ENCODE measurements at places on chromosomes 2 and 18.

- DNase-seq: no peak
Measured at GRCh38 chr2:204012072-204012653, 75.6 kb downstream of the ICOS start.

DNA sequence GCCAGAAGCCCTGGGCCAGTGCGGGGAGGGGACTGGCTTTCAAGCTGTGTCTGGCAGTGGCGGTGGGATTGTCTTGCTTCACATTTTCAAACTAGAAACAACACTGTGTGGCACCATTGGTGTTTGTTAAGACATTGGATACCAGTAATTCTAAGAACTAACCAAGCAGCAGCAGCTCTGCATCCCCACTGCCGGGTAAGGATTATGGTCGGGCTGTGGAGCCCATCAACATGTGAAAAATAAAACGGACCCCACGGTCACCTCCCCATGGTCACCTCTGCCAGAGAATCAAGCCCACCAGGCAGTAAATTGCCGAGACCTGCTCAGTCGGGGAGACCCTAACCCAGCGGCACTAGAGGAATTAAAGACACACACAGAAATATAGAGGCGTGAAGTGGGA, 65.3 kb downstream of the C18orf63 start:
- no peak for DNase-seq

- DNase-seq: no peak
Measured at GRCh38 chr2:190717764-190718651, 69.1 kb downstream of the NAB1 start.

GRCh38 chr18:13136056-13136903, 82.3 kb upstream of the LDLRAD4 start:
- DNase-seq: no peak

DNA sequence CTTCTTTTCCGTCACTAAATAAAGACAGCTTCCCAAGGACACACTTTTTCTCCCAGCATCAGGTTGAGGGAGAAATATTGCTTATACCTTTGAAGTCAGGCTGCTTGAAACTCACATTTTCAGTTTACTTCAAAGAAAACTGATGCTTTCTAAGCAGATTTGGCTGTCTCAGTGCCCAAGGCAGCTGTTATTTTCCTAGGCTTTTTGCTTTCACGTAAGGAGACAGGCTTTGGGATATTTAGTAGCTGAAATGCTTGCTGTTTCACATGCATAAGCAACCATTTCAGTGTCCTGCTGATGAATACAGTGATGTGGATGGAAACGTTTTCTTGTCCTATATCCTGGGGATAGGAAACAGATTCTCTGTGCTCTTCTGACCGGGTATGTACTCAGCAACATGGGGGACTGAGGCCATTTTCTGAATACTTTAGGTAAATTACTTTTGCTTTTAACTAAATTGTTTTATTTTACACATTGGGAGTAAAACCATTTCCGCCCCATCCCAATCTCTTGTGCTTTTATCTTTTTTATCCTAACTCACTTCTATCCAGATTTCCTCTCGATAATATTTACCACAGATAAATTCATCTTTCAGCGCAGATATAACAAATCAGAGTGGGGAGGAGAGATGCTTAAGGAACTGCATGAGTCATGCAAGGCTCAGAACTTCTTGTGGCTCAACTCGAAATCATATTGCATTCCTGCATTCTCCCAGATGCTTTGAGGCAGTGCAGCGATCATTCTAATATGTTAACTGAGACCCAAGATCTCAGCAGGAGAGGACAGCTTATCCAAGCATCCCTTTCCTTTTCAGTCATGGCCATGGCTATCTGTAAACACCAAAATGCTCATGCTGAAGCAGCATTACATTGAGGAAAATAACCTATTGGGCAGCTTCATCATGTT, 22.2 kb downstream of the GALR1 start:
- no peak for DNase-seq

GRCh38 chr18:78814766-78815165, 164.9 kb upstream of the SALL3 start:
- no peak for DNase-seq

DNA sequence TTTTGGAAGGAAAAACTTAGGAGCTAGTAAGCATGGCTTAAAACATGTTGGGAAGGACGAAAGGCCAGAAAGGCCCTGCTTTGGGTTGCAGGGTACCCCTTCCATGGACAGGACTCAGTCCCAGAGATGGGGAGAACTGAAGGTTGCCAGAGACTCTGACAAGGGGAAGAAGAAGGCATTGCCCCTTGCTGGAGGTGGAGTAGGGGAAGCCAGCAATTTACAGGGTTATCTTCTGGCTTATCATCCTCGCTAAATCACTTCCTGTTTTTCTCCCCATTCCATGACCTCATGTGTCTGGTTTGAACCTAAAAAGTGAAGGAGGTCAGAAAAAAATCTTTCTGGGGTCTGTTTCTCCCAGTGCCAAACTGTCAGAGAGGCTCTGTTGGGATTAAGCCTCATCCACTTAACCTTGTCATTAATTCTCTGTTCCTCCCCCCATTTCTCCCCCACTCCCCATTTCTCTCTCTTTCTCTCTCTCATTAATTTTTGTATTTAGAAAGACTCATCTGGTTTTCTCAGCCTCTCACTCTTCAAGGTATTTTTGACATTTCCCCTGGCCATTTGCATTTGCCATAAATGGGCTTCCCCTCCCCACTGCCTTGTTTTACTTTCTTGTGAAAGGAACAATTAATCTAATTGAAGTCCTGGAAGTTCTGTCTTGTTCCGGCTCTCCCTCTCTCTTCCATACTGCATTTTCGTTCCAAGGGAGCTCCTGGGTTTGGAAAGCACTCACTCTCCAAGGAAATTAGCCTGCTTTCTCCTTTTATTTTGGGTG, 17.4 kb downstream of the NRP2 start:
- DNase-seq: no peak

DNA sequence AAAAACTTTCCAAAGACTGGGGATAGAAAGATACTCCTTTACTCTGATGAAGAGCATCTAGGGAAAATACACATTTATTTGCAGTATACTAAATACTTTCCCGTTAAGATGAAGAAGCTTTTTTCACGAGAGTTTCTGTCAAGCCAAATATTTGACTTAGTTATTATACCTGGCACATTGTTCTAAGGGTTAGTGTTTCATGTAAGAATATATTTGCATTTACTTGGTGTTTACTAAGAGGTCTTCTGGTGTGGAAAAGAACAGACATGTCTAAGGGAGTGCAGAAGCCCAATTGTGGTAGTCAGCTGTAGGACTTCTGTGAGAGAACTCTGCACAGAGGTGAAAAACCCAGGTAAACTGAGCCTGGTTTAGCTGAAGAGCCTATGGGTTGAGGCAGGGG, 457.6 kb upstream of the SOX11 start:
- DNase-seq: no peak

DNA sequence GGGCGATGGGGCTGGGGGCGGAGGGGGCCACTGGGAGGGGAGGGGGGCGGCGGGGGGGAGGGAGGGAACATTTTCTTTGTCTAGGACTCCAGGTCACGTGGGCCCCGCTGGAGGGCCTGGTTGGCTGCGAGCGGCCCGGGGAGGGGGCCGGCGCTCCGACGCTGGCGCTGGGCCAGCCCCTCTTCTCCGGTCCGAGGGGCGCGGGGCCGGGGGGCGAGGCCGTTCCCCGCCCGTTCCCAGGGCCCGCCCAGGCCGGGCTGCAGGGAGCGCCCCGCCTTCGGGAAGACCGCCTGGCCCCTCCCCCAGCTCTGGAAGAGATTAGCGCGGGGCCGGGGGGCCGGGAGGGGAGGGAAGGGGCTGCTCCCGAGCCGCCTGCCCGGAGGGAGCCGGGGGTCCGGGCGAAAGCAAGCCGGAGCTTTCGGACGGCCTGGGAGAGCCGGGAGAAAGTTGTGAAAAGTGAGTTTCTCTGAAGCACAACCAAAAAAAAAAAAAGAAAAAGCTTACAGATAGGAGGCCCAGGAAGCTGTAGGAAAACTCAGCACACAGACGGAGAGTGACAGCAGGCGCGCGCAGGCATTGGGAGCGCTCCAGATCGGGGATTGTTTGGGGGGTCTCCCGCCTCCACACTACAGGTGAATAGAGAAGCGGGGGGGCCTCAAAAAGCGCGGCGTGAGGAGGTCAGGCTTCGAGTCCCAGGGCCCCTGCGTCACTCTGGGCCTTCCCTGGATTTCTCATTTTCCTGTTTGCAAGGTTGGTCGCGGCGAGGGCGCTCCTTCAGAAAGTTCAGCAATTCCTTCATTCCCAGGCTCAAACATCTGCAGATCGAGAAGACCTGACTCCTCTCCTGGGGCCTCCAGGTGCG, 84.1 kb upstream of the POMC start:
- DNase-seq: no peak

DNA sequence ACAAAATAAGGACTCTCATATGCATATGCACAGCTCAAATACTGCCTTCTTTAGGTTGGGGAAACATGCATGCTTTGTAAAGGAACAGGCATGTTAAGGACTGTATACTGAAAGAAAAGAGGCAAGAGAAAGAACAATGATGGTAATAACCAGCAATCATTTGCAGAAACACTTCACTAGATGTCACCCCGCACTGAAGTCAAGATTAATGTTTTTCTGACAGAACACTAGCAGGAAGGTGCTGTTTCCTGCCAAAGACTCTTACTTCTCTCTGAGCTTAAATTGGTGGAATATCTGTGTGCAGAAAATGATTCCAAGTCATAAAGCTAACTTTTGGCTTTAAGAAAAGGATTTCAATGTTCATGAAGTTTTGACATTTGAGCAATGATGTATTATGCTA, 19.3 kb upstream of the CSRNP3 start:
- DNase-seq: no peak

DNA sequence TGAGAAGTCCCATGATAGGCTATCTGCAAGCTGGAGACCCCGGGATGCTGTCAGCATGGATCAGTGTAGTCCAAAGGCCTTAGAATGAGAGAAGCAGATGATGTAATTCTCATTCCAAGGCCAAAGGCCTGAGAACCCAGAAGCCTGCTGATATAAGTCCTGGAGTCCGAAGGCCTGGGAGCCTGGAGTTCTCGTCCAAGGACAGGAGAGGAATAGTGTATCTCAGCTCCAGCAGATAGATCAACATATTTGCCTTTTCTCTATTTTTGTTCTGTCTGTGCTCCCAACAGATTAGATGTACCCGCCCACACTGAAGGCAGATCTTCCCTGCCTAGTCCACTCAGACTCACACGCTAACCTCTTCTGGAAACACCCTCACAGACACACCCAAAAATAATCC, 454.9 kb upstream of the CHAC2 start:
- no peak for DNase-seq

DNA sequence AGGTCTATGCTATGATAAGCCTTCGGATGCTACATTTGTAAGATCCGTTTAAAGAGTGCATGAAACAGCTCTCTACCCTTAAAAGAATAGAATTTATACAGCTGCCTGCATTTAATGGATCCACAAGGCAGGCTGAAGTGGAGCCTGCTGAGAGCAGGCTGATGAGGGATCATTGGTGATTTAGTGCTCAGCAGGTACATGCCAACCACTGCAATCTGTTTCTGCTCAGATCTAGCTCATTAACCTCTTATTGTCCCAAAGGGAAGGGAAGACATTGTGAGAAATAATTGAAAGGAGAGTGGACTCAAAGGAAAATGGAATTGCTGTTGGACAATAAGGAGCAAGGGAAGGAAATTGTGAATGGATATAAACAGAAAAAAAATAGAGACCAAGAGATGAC, 822.6 kb downstream of the TRIB2 start:
- no peak for DNase-seq

GRCh38 chr2:7015007-7015950, 98.1 kb downstream of the RNF144A start:
- DNase-seq: no peak

DNA sequence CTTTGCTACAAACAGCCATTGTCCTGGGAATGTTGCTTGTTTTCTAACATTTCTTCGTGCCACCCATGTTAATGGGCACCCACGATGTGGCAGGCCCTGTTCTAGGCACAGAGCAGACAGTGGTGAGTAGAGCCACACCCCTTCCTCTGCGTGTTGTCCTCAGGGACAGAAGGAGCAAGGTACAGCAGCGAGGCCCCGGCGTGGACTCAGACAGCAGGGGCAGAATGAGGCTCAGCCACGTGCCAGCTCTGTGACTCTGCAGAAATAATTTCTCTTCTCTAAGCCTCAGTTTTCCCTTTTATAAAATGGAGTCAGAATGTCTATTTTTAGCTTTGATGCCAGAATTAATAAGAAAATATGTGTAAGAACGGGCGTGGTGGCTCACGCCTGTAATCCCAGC, 401.7 kb downstream of the TSN start:
- DNase-seq: no peak

GRCh38 chr2:224778474-224778877, 62.3 kb upstream of the CCDC195 start:
- DNase-seq: peak; percentile 23

GRCh38 chr2:222408684-222409083, 15.7 kb upstream of the SGPP2 start:
- DNase-seq: no peak

- no peak for DNase-seq
Measured at GRCh38 chr2:43631618-43632317, 5.3 kb upstream of the PLEKHH2 start.

DNA sequence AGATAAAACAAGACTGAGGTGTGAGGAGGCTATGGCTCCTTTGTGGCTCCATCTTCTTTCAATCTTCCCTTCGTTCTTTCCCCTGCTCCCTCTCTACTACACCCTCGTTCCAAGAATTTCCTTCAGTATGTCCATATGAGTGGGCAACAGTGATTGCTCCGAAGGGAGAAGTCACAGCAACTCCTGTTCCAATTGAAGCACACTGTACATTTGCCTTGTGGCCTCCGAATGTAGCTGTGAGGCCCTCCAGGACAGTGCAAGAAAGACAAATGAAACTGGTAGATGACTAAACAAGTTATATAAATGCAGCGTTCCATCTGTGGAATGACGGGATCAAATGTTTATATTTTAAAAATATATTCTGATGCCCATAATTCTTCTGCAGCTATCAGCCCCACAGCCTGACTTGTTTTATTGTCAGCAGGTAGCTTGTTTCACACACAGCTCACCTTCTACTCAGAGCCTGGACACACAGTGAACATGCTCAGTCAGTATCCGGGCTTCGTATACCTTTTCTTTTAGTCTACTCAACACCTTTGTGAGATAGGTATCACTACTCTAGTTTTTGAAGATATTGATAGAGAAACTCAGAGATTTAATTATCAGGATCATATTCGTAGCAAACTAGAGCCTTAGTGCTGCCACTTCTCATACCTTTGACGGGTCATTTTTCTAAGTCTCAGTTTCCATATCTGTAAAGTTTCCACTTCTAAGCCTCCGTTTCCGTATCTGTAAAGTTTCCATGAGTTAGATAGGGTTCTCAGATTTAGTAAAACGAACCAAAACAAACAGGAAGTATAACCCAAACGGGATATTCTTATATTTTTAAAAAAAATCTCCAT, 216.7 kb upstream of the STON1 start:
- no peak for DNase-seq

- no peak for DNase-seq
Measured at GRCh38 chr18:5984245-5984644, 88.9 kb upstream of the TMEM200C start.

GRCh38 chr2:238843476-238843875, 4.4 kb upstream of the TWIST2 start:
- no peak for DNase-seq

DNA sequence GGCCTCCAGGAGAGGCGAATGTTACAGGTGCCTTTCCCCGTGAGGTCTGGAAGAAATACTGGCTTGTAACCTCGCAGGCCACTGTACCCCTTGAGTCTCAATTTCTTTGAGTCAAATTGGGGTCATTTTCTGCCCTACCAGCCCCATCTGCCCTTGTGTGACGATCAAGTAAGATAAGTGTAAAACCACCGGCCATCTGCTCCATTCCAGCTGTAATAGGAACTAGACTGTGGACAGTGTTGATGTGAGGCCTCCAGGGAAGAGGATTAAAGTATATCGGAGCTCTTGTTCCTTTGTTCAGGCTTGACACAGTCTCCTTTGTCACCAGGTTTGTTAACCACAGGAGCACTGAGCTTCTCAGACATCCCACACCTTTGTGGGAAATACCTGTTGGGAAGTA, 65.6 kb downstream of the MRPS9 start:
- DNase-seq: no peak

All from activated CD8-positive, alpha-beta memory T cell treated with anti-CD3 and anti-CD28 coated beads for 4 hours (primary cell).